ENCODE measurements at places on chromosomes 13 and 19.

- no peak for DNase-seq
These were observed 423.8 kb upstream of the GPC6 start for GRCh38 chr13:92802776-92803175.

- no peak for DNase-seq
These were observed 822.5 kb upstream of the SLITRK5 start for GRCh38 chr13:86848716-86849115.

GRCh38 chr13:109700176-109700575 lies 86.2 kb downstream of the IRS2 start:
- no peak for DNase-seq

- DNase-seq, result no peak
These were observed 225.0 kb downstream of the KATNAL1 start for GRCh38 chr13:30082391-30082790.

DNA sequence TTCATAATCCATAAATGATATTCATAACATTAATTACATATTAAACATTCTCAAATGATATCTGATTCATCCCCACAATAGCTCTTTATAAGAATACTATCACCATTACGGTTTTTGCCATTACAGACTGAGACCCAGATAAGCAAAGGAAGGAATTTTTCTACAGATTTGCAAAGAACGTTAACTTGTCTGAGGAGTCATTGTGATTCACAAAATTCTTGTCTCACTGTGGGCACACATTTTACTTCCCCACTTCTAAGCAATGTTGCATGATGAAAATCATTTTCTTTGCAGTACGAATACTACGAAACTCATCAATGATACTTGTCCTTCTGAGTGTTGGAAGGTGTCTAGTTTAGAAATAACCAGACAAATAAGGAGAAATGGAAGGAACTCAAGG lies 70.1 kb downstream of the NALCN start:
- no peak for DNase-seq

- DNase-seq, result no peak
These were observed at the start of gene CDC42EP5 for GRCh38 chr19:54473071-54473891. CDC42EP5 (minus strand) TSS chr19:54473296; CDS start chr19:54465547, 7,749 bp downstream.

- DNase-seq, result no peak
These were observed 1.9 kb upstream of the SLITRK1 start for GRCh38 chr13:83884141-83884540.

DNA sequence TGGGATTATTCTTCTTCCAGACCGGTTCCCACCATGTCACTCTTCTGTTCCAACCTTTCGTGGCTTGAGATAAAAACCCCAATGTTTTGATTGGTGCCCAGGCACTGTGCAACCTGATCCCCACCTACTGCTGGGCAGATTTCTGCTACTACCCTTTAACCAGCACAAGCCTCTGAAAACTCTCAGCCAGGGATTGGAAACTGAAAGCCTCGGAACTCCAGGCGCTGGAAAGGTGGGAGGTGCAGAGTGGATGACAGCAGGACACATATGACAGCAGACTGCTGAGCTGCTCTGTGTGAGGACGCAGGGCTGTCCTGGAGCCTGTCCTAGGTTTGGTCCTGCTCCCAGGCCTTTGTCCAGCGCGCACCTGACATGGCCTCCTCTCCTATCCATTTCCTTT lies 68.5 kb upstream of the GTF3A start:
- DNase-seq, result no peak

GRCh38 chr13:100842136-100842535 lies 167.5 kb upstream of the TMTC4 start:
- no peak for DNase-seq

GRCh38 chr19:51887522-51888498 lies at the start of gene ZNF577:
ZNF577 (minus strand) TSS chr19:51887951; CDS start chr19:51880382, 7,569 bp downstream.
- DNase-seq, result peak; percentile 65

DNA sequence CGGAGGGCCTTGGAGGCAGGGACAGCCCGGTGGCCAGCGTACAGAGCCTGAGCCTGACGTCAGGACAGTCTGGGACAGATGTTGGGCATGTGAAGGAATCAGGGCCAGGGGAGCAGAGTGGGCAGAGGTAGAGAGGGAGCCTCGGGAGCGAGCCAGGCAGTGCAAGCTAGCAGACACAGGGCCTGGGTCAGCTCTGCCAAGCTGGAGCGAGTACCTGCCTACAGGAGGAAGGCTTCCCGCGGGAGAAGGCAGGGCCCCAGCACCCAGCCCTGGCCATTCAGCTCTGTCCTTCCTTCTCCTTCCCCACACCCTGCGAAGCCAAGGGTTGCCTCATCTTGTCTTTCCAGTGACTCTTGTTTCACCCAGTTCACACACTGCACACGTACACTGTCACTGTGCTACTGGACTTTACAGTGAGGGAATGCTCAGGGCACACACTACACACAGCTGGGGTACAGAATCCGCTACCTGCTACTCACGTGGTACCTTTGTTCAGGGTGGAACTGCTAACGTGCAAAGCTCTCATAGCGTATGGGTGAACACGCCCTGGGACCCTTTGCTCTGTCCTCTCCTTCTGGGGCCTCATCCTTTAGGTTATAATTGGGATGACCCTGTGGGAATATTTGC lies 9.8 kb upstream of the C1QTNF9 start:
- DNase-seq, result no peak

GRCh38 chr19:18319591-18320135 lies 3.2 kb downstream of the LSM4 start:
- no peak for DNase-seq

DNA sequence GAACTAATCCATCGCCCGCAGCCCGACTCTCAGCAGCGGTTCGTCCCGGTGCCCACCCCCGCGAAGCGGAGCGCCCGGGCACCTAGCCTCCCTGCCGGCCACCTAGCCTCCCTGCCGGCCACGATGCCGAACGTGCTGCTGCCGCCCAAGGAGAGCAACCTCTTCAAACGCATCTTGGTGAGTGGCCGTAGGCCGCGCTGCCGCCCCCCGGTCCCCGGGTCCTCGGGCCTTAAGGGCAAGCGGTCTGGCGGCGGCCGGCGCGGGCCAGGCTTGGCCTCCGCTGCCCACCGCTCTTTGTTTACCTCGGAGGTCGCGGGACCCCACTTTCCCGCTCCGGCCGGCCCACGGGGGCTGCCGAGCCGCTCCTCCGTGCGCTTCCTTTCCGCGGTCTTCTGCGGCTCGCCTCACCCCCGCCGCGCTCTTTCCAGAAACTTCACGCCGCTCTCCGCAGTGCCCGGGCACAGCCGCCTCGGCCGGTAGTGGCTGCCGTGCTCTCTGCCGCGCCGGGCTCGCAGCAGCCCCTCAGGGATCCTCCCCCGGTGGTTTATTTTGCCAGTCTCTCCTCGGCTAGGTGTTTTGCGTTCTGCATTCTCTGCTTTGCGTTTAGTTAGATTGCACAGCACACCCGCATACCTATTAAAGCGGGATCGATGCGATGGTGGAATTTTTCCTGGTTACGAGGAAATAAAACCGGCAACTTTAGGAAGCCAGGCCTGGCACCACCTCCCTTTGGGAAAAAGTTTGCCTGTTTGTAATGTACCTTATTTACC lies 524 bp downstream of the NAA16 start:
- DNase-seq, result peak; percentile 63

- DNase-seq, result no peak
These were observed 277.3 kb downstream of the FOXO1 start for GRCh38 chr13:40389081-40389641.

- DNase-seq, result peak; percentile 68
These were observed 2.5 kb downstream of the LDLR start for GRCh38 chr19:11091703-11092153.

GRCh38 chr13:78241278-78241919 lies 322.8 kb upstream of the EDNRB start:
- no peak for DNase-seq

GRCh38 chr19:30421571-30421970 lies 49.4 kb downstream of the ZNF536 start:
- no peak for DNase-seq

- no peak for DNase-seq
These were observed 42.3 kb downstream of the LYL1 start for GRCh38 chr19:13060233-13060963.

GRCh38 chr19:38861368-38861767 lies 11.6 kb upstream of the HNRNPL start:
- no peak for DNase-seq

DNA sequence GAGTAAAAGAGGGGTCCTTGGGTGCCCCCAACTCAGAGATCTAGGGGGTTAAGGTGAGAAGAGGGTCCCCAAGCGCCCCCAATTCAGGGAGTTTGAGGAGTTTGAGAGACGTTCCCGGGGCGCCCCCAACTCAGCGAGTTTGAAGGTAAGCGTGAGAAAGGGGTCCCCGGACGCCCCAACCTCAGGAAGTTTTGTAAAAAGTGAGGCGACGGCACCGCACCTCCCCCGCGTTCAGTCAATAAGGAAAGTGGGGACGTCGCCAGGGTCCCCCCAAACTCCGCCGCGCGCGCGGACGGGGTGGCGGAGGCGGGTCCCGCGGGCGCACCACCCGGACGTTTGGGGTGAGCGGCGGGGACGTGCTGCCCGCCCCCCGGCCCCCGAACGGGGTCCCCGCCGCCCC lies 353 bp downstream of the RFX2 start:
- no peak for DNase-seq

DNA sequence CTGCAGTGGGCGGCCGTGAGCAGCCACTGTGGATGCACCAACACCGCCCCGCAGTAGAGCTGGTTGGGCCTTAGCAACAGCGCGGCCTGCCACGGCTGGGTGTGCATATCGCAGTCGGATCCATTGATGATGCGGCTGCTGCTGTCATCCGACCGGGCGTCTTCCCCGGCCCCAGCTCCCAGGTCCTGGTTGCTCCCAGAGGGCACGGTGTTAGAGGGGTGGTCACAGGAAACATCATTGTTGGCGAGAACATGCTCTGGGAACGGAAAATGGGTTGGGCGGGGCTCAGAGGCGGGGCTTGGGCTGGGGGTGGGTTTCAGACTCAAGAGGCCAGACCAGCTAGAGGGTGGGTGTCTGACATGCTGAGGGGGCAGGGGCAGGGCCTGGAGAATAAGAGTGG lies 3.0 kb downstream of the KLK5 start:
- DNase-seq, result no peak

DNA sequence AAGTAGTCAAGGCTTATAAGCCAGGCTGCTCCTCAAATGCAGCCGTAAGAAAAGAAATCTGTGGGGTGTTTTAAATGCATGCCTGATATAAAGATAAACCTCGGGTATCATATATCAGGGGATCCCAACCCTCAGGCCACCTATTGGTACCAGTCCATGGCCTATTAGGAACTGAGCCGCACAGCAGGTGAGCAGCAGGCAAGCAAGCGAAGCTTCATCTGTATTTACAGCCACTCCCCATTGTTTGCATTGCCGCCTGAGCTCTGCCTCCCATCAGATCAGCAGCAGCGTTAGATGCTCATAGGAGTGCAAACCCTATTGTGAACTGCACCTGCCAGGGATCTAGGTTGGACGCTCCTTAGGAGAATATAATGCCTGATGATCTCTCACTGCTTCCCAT lies 233.5 kb upstream of the SERP2 start:
- DNase-seq, result no peak

- DNase-seq, result no peak
These were observed 857.0 kb upstream of the SPRY2 start for GRCh38 chr13:81197966-81198365.

DNA sequence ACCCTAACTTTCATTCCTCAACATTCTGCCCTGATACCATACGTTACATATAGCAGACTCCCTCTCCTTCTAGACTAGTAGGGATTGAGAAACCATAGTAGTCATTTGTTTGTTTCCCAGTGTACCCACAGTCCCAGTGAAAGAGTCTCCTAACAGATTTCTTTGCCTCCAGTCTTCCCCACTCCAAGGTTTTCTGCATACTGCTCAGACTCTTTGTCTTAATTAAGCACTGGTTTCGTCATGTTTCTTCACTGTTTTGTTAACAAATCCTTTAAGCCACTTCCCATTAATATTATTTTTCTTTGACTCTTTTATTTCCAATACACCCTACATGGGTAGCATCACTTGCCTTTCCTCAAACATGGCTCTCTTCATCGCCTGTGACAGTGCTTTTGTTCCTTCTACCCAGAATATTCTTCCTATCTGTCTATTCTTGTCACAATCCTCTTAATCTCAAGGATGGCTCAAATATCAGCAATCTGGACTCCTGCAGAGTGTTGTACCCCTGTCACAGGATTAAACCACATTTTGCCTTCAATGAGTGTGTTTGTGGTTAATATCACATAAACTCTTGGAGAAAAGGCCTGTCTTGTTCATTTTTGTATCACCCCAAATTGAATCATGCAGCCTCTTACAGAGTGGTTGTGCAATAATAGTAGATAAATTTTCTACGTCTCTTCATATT lies 92.7 kb upstream of the KLF12 start:
- DNase-seq, result no peak

- no peak for DNase-seq
These were observed 110.8 kb downstream of the GNG7 start for GRCh38 chr19:2591537-2592291.

DNA sequence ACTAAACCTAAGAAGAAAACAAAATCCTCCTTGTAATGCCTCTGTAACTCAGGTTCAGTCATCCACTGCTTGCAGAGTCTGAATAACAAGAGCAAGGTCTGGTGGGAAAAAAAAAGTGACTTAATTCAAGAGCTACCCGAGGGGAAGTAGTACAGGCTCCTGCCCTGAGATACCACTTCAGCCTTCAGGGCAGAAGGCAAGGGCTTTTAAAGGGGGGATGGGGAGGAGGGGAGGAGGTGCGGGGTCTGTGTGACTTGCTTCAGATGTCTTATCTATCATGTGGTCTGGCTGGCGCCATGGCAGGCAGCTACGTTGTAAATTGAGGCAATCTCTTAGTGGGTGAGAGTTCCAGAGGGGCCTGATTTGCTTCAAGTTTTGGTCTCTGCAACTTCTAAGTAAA lies 66.7 kb downstream of the LRRC63 start:
- DNase-seq, result no peak

- DNase-seq, result no peak
These were observed 947.7 kb downstream of the EFNB2 start for GRCh38 chr13:105587786-105588185.

Measured in activated T-cell treated with anti-CD3 and anti-CD28 coated beads, Interleukin-2, amount 50 U/mL, for 1 hour (primary cell).